ENCODE measurements at places on chromosomes 4 and X.

GRCh38 chrX:135327299-135327698 is 18.0 kb downstream of the ETDC start:
- DNase-seq = no peak

DNA sequence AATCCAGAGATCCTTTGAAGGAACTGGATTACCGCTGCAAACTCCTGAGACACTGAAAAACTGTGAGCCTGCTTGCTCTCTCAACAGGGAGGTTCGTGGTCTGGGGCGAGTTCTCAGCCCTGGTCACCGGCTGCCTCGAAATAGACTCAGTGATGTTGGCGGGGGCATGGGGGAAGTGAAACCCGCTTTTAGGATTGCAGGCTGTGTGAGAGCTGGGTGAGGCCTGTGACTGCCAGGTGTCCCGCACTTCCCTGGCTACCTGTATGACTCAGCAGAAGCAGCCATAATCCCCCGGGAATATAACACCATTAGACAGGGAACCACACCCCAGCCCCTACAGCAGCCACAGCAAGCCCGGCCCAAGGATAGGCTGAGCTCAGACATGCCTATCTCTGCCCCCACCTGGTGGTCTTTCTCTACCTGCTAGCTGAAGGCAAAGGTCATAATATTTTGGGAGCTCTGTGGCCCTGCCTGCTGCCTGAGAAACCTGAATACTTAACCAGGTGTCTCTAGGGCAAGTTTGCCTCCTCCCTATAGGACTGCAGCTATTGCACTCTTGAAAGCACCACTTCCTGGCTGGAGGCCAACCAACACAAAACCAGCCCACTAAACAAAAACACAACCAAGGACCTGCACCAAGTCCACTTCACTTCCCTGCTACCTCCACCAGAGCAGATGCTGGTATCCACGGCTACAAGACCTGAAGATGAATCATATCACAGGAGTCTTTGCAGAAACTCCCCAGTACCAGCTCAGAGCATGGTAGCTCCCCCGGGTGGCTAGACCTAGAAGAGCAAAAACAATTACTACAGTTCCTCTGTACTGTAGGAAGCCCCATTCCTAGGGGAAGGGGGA is 202.0 kb downstream of the RRAGB start:
- no peak for DNase-seq

DNA sequence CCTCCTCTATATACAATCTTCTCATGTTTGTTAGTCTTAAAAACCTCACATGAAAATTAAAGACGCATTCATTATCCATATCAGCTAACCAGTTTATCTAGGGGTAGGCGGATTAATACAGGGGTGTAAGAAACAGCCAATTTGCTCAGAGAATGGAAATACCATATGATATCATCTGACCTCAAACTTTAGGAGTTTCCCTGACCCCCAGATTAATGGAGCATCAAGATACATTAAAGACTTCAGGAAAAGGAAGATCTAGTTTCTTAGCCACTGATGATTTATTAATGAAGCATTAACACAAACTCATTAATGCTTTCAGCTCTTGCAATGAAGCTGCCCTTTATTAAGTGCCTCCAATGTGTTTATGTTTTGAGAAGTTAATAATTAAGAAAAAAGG is 67.5 kb downstream of the CAMK2D start:
- DNase-seq = no peak

- no peak for DNase-seq
Measured at GRCh38 chr4:680551-680927, 6.2 kb downstream of the MYL5 start.

- no peak for DNase-seq
Measured at GRCh38 chrX:16155581-16156096, 11.6 kb upstream of the MAGEB17 start.

GRCh38 chr4:139188648-139189416 is 11.8 kb upstream of the ELF2 start:
- no peak for DNase-seq

GRCh38 chr4:148112231-148112982 is 329.8 kb downstream of the NR3C2 start:
- DNase-seq = no peak

- DNase-seq = no peak
Measured at GRCh38 chr4:111793433-111794091, 351.7 kb upstream of the FAM241A start.

- no peak for DNase-seq
Measured at GRCh38 chr4:100149190-100149589, 41.1 kb downstream of the DDIT4L start.

All from stimulated activated CD8-positive, alpha-beta memory T cell treated with anti-CD3 and anti-CD28 coated beads, Interleukin-4, amount 100 ng/mL, for 4 hours (primary cell).